H1 (cell line): ENCODE measurements at places on chromosomes 1 and 21. TPM values are rescaled to one million over a fixed set of nuclear protein-coding genes. Genes with fewer than 3 reads are reported as not detected.

- H3K27ac ChIP-seq: no peak within 1 kb of the TSS
- DNase-seq: peak; percentile 60
- H3K4me3 ChIP-seq: no peak within 1 kb of the TSS
- no peaks in the 10 kb centered on the region; the same call in 1 of the 2 replicates for H3K4me1 ChIP-seq
- no peaks in the 10 kb centered on the region for H3K27me3 ChIP-seq
Observed at GRCh38 chr1:38941527-38942019, at the start of gene RHBDL2. RHBDL2 (minus strand) TSS chr1:38941830; CDS start chr1:38919212, 22,618 bp downstream.

DNA sequence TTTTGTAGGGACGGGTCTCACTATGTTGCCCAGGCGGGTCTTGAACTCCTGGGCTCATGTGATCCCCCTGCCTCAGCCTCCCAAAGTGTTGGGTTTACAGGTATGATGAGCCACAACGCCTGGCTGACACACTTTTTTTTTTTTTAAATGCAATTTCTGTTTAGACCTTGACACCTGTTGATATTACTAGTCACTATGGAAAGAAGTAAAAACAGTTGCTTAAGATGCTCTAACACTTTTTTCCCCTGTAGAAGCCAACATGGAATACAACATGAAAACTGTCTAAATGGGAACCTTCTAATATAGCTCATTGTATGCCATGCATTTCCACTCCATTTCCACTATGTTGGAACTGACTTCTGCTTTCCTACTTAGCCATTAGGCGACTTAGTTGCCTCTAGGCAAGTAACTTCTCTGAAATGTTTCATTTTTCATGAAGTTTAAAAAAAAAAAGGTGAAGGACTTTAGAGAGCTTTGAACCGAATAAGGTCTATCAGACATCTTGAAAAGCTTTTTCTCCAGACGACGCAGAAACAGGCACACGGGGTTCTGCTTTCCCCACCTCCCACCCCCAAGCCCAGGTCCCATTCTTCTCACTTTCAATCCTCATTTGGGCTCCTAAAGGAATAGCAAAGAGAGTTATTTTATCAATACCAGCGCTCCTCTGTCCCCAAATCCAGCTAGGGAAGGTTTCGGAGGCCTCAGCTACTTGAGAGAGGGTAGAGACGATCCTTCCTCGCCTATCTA, 648 bp upstream of the DR1 start:
- peak overlapping the region; percentile 75 for H3K4me3 ChIP-seq
- H3K4me1 ChIP-seq: no peaks in the 10 kb centered on the region
- peak overlapping the region; percentile 92 for H3K27ac ChIP-seq
- no peaks in the 10 kb centered on the region for H3K27me3 ChIP-seq

DNA sequence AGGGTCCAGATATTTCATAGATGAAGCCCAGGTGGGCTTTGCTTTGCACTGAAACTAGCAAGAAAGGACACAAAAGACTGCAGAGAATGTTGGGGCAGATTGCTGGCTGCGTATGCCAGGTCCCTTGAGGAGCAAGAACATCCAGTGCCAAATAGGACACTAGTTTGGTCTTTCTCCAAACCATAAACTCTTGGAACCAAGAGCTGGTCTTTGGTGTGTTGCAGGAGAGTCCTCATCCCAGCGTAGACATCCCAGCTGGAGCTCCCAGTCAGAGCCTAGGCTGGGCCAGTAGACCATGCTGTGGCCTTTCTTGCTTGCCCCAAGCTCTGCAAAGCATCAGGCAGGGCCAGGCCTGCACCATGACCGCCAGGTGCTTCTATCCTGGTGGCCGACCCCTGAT, 87.5 kb downstream of the ATP5PO start:
- H3K4me1 ChIP-seq: no peaks in the 10 kb centered on the region

DNA sequence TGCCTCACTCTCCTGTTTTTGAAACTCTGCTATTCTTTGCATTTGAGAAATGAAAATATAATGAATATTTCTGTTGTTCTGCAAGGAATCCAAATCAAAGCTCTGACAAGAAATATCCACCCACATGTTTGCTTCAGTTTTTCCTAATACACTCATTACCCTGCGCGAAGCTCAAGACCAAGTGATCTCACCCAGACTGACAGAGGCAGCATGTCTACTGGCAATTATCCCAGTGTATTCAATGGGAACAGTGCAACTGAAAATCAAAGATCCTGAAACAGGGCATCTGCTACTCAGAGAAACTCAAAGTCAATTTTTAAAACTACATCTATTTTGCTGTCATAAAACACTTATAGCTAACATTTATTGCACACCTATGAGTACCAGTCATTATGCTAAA, 321.0 kb upstream of the LRRC7 start:
- no peaks in the 10 kb centered on the region for H3K36me3 ChIP-seq
- H3K4me1 ChIP-seq: peaks cover 4% of the 10 kb centered on the region; the same call in 1 of the 2 replicates
- H3K27ac ChIP-seq: no peak overlapping the region
- DNase-seq: no peak
- H3K4me3 ChIP-seq: no peak overlapping the region

The PRAMEF9 gene
- not detected in 2 replicates for total RNA-seq

The KRTAP7-1 gene
- not detected in 2 replicates for total RNA-seq

- no peak for DNase-seq
- H3K27ac ChIP-seq: no peak overlapping the region
- H3K27me3 ChIP-seq: peaks cover 7% of the 10 kb centered on the region
- H3K36me3 ChIP-seq: no peaks in the 10 kb centered on the region
- H3K4me3 ChIP-seq: no peak overlapping the region
- H3K4me1 ChIP-seq: no peaks in the 10 kb centered on the region
Observed at GRCh38 chr1:205338011-205338410, 16.5 kb upstream of the NUAK2 start.

The ITLN2 gene
- total RNA-seq: 4.7 and 5.6 TPM in 2 replicates

DNA sequence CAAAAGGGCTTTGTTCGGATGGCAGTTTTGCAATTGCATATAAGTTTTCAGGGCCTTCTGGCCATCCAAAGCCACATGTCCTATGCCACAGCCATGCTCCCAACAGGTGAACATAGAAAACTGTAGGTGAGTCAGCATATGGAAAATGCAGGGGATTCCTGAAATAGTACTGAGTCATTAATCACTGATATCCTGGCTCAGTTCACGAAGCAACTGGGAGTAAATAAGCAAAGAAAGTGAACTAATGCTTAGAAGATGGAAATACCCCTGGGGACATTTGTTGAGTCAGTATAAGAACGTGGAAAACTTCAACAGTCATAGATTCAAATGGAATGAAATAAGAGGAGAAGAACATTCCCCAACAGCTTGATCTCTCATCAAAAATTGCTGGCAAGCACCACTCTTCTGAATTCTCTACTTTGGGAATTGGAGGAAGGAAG, 148.9 kb upstream of the RUNX1 start:
- no peaks in the 10 kb centered on the region for H3K27me3 ChIP-seq
- no peak overlapping the region for H3K27ac ChIP-seq
- H3K36me3 ChIP-seq: no peaks in the 10 kb centered on the region
- no peak overlapping the region for H3K4me3 ChIP-seq
- no peak for DNase-seq
- H3K4me1 ChIP-seq: no peaks in the 10 kb centered on the region

- no peak for DNase-seq
- H3K36me3 ChIP-seq: no peaks in the 10 kb centered on the region
- no peaks in the 10 kb centered on the region for H3K27me3 ChIP-seq
- no peak overlapping the region for H3K27ac ChIP-seq
- no peaks in the 10 kb centered on the region for H3K4me1 ChIP-seq
Observed at GRCh38 chr21:17866590-17866989, 47.4 kb upstream of the C21orf91 start.

GRCh38 chr1:161092621-161093028, 3.3 kb upstream of the NECTIN4 start:
- H3K27me3 ChIP-seq: no peaks in the 10 kb centered on the region
- no peak overlapping the region for H3K4me3 ChIP-seq
- H3K36me3 ChIP-seq: no peaks in the 10 kb centered on the region
- no peaks in the 10 kb centered on the region; the same call in 1 of the 2 replicates for H3K4me1 ChIP-seq
- no peak for DNase-seq

The FCRL4 gene
- total RNA-seq: not detected in 2 replicates

The CELA2A gene
- total RNA-seq: not detected in 2 replicates

GRCh38 chr1:55214934-55215193, 300 bp downstream of the USP24 start:
- peak overlapping the region; percentile 60 for H3K4me3 ChIP-seq
- DNase-seq: peak; percentile 75
- H3K36me3 ChIP-seq: no peaks in the 10 kb centered on the region
- H3K27me3 ChIP-seq: peaks cover 3% of the 10 kb centered on the region; the same call in 1 of the 2 replicates
- peaks cover 9% of the 10 kb centered on the region for H3K4me1 ChIP-seq
- peak overlapping the region; percentile 98 for H3K27ac ChIP-seq

DNA sequence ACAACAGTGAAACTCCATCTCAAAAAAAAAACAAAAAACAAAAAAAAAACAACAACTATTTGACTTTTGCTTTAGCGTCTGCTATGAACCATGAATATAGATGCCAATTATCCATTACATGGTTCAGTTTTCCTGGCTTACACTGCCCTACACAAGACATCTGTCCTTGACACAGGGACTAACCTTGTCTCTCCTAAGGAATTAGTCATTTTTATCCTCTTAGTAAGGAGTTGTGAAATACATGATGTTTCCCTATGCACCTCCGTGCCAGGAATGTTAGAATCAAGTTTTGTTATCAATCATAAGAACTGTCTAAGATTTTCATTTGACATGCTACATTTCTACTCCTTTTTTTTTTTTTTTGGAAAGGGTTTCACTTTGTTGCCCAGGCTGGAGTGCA, 241.8 kb downstream of the KIF26B start:
- no peak overlapping the region for H3K27ac ChIP-seq
- no peak overlapping the region for H3K4me3 ChIP-seq
- no peak for DNase-seq
- H3K27me3 ChIP-seq: no peaks in the 10 kb centered on the region
- no peaks in the 10 kb centered on the region for H3K4me1 ChIP-seq

DNA sequence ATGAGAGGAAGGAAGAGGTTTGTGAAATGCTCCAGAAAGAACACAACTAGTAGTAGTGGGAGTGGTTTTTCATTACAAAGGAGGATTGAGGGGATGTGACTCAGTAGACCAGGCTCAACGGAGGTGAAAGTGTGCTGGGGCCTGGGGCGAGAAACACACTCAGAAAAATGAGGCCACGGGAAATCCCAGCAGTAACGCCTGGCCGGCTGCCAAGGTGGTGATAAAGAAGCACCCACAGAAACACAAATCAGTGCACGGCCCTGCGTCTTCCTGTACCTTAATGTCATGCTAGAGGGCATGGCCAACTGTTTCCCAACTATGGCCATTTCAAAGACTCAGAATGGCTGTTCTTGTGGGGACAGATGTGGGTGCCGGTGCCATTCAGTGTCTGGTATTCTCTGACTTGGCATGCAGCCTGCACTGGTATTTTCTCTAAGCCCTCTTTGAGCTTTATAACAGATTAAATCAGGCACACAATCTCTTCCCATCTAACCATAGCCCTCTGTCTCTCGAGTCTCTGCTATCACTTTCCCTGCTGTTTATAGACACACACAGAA, 38.2 kb downstream of the URB2 start:
- no peak overlapping the region for H3K27ac ChIP-seq
- H3K36me3 ChIP-seq: peaks cover 3% of the 10 kb centered on the region; the same call in 1 of the 2 replicates
- H3K4me1 ChIP-seq: peaks cover 4% of the 10 kb centered on the region
- no peaks in the 10 kb centered on the region for H3K27me3 ChIP-seq
- DNase-seq: no peak

GRCh38 chr1:93675271-93675670, 6.4 kb downstream of the BCAR3 start:
- H3K27ac ChIP-seq: no peak overlapping the region
- no peaks in the 10 kb centered on the region; the same call in 1 of the 2 replicates for H3K36me3 ChIP-seq
- H3K27me3 ChIP-seq: no peaks in the 10 kb centered on the region; the same call in 1 of the 2 replicates
- peaks cover 9% of the 10 kb centered on the region for H3K4me1 ChIP-seq
- DNase-seq: no peak

DNA sequence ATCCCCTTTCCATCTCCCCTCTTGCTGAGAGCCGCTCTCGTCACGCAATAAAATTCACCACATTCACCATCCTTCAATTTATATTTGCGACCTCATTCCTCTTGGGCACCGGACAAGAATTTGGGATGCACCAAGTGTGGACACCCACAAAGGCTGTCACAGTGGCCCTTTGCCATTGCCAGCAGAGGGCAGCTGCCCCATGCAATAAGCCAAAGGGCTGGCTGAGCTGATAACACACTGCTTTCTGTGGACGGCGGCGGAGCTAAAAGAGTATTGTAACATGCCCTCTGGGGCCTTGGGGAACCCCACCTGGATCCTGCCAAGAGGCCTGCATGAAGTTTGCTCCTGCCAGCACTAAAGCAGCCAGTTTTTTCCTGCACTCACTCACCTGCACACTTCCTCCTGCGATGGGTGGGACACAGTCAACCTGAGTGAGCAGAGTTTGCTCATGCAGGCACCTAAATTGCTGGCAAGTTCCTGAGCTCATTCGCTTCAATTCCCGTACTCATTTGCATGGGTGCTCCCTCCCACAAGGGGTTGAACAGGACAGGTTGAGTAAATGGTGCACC, 792.3 kb upstream of the ADAMTS5 start:
- H3K27me3 ChIP-seq: no peaks in the 10 kb centered on the region
- no peaks in the 10 kb centered on the region for H3K4me1 ChIP-seq
- H3K4me3 ChIP-seq: no peak overlapping the region
- no peak overlapping the region for H3K27ac ChIP-seq
- H3K36me3 ChIP-seq: no peaks in the 10 kb centered on the region

The TSSK3 gene
- 1.2 and 1.5 TPM in 2 replicates for total RNA-seq

DNA sequence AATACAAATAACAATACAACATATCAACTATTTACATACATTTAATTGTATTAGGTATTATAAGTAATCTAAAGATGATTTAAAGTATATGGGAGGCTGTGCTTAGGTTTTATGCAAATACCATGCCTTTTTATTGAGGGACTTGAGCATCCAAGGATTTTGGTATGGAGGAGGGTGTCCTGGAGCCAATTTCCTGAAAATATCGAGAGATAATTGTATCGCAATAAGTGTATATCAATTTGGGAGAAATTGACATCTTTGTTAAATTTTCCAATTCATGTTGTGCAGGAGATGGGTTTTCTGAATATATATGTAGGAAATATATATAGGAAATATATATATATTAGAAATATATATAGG, 63.5 kb downstream of the ATP1A1 start:
- no peaks in the 10 kb centered on the region for H3K4me1 ChIP-seq
- H3K4me3 ChIP-seq: no peak overlapping the region
- no peaks in the 10 kb centered on the region for H3K36me3 ChIP-seq
- H3K27ac ChIP-seq: no peak overlapping the region
- no peaks in the 10 kb centered on the region for H3K27me3 ChIP-seq

DNA sequence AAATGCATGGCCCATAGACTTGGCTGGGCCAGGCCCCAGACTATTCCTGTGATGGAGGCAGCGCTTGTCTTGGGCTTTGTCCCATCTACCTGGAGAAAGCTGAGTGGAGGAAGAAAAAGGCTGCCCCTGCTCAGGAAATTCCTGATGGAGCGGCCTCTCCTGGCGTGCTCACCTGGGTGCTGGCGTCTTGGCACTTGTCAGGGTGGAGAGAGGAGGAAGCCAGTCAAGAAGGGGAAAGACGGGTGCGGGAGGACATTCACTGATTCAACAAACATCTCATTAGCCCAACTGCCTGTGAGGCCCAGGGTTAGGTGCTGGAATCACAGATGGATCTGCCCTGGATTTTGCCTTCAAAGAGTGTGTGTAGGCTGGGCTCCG, 16.1 kb downstream of the ALPL start:
- no peaks in the 10 kb centered on the region for H3K27me3 ChIP-seq
- peaks cover 6% of the 10 kb centered on the region for H3K4me1 ChIP-seq
- H3K27ac ChIP-seq: no peak overlapping the region
- H3K36me3 ChIP-seq: no peaks in the 10 kb centered on the region
- no peak for DNase-seq

- no peaks in the 10 kb centered on the region for H3K4me1 ChIP-seq
- DNase-seq: no peak
- peaks cover 9% of the 10 kb centered on the region for H3K27me3 ChIP-seq
- H3K4me3 ChIP-seq: no peak overlapping the region
Observed at GRCh38 chr21:35027563-35028450, 21.3 kb downstream of the RUNX1 start.

- H3K27ac ChIP-seq: no peak overlapping the region
- no peak for DNase-seq
- H3K27me3 ChIP-seq: no peaks in the 10 kb centered on the region
- H3K4me3 ChIP-seq: no peak overlapping the region
Observed at GRCh38 chr1:168709405-168710363, 19.3 kb downstream of the DPT start.
